ENCODE measurements at places on chromosomes 1 and 21.

- no peak for DNase-seq
Observed at GRCh38 chr1:86421601-86422280, 2.2 kb upstream of the CLCA2 start.

DNA sequence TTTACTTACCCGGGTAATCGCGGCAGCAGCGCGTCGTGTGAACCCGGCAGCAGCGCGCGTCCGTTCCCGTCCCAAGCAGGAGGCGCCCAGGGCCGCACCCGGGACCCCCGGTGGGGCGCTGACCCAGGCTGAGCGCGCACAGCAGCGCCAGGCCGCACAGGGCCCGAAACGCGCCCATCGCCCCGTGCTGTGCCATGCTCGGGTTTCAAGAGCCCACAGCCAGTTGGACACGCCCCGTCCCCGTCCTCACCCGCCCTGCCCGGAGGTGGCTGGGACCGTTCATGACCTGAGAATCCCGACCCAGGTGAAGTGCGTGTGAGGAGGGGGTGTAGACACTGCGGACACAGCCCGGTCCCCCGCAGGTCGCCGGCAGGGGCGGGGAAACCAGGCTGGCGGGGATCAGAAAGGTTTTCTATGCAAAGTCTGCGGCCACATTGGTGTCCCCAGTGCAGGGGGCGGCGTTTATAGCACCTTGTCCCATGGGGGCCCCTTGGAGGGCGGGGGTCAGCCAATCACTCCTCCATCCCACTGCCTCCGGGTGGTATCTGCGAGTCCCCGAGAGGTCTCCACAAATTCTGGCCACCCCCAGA, at the start of gene TNFRSF18:
Gene TNFRSF18, minus strand, starts transcription at position 217 of the 590 bp plus-strand sequence. Its CDS starts 21 bp downstream, at position 196.
- DNase-seq, result no peak

DNA sequence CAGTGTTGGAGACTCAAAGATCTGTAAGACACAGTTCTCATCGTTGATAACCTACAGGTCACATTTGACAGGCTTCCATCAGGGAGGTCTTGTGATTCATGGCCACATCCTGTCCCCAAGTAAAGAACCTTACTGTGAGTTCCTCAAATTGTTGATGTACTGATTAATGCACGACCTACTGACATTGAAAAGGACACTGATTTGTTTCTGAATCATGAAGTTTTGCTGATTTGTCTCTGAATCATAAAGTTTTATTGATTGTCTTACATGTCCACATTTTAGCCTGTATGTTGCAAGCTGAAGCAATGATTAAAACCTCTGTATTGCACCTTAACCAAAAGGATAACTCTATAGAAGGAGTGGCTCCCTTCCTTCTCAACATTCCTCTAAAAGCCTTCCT, 476.3 kb upstream of the RUNX1 start:
- DNase-seq, result no peak

DNA sequence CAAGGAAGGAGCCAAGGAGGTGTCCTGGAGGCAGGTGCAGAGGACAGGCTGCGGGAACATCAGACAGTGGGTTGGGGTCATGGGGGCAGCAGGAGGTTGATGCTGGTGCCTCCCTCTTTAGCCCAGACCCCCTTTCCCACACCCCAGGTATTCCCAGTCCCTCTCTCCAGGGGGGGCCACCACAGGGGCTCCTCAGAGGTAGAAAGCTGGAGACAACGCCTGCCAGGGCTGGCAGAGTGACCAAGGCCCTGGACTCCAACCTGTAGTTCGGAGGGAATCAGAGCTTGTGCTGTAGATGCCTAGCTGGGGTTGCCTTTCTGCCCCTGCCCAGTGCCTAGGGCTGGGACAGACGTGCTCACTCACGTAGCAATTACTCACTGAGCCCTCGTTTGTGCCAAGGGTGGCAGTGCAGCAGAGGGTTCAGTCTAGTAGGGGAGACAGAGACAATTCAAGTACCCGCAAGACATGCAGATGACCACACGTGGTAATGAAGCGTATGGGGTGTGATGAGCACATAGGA, 148.2 kb downstream of the PTPRU start:
- DNase-seq, result no peak

DNA sequence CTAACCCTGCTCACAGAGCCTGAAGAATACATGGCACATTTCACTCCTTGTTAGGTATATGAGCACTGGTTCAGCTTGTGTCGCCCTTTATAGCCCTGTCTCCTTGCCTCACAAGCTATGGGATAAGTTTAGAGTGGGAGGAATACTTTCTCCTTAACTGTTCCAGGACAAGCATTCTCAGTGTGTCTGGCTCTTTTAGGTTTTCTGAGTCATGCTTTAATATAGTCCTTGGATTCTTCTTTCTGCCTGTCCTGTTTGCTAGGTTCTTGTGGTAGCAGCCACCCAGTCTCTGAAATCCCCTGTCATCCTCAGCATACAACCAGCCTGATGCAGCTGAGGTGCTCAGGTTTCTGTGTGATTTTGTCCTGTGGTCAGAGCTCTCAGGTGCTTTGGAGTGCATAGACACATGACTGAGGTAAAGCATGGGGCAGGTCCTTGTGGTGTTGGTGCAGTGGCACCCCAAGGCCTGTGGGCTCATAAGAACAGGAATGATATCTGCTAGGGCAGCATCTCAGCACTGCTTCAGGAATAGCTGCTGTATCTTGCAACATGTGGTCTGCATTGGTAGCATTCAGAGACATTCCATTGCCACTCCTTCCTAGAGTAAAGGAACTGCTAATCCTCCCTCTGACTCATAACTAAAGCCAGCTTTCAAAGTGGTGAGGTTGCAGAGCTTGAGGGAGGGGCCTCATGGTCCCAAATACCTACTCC, 14.2 kb upstream of the CASQ2 start:
- no peak for DNase-seq

DNA sequence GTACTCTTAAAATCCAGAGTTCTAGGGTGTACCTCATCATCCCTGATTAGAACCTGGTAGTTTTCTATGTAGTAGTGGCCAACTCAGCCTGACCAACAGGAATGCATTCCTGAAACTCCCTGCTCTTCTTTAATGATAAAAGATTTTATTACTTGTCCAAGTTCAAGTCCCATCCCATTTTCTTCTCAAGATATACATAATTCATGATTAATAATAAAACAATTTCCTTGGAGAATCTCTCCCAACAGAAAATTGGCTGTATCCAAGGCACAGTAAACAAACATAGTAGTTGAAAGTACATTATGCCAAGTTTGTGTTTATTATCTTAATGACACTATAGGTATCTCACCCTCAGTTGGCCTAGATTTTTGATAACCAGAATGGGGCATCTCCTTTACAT, 714.1 kb upstream of the ADAMTS5 start:
- DNase-seq, result no peak

DNA sequence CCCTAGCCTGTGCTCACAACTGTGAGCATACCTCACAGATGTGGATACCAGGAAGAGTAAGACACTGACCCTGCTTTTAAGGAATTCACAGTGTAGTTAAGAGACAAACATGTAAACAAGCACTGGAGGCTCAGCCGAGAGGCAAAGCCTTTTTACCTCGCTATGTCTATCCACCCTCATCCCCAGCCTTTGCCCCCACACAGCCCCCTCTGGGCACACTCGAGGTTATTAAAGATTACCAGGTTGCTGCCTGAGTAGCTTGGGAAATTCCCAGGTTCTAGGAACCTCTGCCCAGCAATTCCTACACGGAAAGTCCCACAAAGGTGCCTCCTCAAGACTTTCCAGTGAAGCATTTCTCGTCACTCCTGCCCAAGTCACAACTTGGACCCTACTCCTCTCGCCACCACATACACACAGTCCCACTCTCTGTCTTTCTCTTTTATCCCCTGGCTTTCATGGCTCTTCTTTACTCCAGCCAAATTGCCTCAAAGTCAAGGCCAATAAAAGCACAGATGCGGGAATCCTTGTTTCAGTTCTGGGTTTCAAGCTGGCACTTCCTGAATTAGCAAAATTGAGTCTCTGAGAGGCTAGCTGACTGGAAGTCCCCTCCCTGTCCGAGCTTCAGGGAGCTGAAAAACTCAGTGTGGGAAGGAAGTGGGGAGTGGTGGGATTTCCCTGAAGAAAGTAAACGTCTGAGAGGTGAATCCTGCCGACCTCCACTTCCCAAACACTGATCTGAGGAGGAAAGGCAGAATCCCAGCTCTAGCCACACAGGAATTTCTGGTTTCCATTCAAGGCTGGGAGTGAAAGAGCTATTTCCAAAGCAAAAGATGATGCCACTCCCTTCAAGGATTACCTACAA, 7.6 kb downstream of the DENND2D start:
- DNase-seq, result peak; percentile 14

GRCh38 chr1:61448914-61449313, 276.0 kb downstream of the TM2D1 start:
- DNase-seq, result no peak

DNA sequence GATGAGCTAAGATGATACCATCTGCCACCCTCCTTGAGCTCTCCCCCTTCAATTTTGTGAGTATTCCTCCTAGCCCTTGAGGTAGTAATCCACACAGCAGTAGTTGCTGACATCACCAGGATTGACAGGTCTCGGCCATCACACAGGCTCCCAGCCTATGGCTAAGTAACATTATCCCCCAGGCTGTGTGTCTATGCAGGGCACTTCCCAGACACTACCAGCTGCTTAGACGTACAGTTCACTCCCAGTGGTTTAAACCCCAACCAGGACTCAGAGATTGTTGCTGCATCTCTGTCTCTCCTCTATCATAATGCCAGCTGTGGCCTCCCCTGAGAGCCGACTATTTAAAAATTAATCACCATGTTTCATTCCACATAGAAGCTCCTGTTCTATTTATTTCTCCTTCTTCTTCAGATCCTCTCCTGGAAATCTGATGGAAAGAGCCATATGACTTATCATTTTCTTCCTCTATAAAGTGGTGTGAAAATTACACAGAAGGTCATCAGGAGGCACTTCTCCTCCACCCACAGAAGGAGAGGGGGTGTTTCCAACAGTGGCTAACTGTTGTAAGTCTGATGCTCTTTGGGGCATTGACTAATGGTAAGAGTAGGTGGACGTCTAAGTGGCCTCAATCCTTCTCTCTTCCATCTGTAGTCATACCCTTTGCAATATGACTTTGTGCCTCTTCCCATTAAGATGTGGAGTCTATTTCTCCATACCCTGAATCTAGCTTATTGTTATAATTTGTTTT, 396.3 kb downstream of the SETD4 start:
- no peak for DNase-seq

- DNase-seq, result no peak
Observed at GRCh38 chr1:55071477-55071876, 32.1 kb downstream of the PCSK9 start.

DNA sequence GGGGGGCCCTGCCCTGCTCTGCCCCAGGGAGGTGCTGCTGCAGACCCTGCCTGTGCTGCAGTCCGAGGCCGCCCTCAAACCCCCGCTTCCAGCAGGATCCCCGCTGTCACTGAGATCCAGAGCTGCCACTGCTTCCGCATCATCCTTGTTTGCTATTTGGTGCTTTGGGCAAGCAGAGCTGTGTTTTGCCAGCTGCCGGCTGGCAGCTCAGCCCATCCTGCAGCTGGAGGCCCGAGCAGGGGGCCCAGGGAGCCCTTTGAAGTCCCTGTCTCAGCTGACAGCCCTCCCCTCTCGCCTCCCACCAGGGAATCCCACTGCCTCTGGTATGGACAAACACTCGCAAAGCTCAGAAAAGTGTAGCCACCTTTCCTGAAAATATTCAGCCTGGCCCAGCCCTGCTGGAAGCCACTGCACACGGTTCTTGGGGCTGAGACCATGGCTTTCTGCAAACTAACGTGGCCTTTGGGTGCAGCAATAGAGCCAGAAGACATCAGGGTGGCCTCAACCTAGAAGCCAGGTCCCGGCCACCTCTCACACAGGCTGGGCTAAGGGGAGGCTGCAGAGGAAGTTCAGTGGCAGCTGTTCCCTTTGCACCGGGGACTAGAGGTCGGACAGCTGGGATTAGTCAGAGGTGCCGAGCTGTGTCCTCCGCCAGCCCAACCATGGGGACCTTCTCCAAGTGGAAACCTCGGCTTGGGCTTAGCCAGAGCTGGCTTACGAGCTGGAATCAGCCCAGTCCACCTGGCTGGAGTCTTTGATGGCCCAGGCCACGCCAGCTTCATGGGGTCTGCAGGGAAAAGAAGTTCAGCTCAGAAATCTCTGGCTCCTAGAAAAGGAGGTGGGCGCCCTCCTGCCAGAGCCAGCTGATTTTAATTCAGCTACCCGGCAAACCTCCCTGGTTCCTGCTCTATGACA, 107.1 kb downstream of the SPSB1 start:
- peak; percentile 33 for DNase-seq

DNA sequence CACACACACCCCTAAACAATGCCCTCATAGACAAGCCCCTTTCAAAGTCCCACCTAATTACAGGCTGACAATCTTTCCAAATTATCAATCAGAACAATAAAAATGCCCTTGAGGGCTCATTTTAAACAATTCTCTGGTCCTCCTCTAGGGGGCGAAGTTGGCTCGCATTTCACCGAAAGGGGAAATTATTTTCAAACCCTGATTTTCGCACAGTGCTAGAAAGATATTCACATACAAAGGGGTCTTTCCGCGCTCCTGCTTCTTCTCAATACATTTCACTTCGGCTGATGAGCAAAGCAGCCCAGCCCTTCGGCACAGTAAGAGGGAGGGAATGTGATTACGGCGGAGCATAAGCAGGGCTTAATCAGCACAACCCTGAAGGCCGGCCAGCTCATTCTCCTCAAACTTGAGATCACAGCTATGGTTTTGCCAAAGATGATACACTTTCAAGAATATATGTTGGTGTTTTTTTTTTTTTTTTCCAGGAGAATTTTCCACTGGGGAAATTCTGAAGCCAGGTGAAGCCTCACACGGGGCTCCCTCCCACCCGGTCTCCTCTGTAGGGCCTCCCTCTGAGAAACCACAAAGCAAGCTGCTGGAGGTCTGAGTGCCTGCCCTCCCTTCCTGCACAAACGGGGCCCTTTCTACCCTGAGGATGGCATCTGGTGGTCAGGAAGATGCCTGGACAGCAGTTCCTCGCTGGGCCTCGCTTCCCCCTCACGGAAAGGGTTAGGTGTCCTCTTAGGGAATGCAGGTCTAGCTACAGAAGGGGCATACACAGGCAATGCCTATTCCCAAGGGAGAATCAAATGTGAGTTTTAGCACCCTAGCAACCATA, 66.9 kb downstream of the GNG12 start:
- DNase-seq, result peak; percentile 44

Data from hippocampal formation (tissue), 2 donors.